ENCODE measurements at places on chromosomes 7 and 10.

- DNase-seq = peak; percentile 65
Observed at GRCh38 chr7:2289111-2289586, 25.1 kb downstream of the SNX8 start.

DNA sequence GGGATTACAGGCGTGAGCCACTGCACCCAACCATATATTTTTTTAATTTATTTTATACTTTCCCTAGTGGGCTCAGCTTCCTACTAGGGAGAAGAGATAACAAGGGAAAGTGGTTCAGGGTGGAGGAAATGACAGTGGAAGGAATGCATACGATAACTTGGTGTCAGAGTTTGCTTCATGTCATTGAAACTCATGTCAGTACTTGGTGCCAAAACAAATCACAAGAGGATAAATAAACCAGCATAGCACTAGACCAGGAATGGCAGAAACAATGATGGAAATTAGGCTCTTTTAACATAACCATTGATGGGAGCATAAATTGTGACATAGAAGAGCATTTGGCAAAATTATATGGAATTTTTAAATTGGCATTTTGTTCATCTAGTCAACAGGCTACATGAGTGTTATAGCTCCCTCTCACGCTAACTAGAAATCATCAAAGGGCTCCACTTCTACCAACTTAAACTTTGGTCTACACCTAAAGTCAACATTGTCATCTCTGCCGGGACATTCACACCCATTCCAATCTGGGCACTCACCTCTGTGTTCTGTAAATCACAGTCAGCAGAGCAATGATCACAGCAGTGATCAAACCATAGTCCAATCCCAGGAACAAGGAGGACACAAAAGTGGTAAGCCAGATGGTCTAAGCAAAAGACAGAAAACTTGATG is 41.2 kb downstream of the PSMC2 start:
- DNase-seq = no peak

DNA sequence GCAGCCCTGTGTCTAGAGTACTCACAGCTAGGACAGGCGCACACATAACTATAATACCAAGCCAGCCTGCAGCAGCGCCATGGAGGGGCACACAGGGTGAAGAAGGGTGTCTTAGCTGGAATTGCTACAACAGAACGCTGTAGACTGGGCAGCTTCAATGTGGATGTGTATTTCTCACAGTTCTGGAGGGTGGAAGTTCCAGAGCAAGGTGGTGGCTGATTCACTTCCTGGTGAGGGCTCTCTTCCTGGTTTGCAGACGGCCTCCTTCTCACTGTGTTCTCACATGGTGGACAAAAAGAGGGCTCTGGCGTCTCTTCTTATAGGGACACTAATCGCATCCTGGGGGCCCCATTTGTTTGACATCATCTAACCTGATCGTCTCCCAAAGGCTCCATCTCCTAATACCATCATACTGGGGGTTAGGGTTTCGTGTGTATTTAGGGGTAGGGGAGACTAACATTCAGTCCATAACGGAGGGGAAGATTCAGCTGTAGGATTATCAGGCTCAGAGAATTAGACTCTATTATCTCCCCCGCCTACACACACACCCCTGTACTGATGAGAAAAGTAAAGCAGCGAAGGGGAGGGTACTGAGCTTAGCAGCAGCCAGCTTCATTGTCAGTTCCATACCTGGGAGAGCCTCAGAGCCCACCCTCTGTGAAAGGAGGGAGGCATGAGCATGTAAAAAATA is 289.1 kb downstream of the CCDC3 start:
- no peak for DNase-seq

GRCh38 chr7:23291957-23292560 is 7.1 kb upstream of the MALSU1 start:
- DNase-seq = no peak

DNA sequence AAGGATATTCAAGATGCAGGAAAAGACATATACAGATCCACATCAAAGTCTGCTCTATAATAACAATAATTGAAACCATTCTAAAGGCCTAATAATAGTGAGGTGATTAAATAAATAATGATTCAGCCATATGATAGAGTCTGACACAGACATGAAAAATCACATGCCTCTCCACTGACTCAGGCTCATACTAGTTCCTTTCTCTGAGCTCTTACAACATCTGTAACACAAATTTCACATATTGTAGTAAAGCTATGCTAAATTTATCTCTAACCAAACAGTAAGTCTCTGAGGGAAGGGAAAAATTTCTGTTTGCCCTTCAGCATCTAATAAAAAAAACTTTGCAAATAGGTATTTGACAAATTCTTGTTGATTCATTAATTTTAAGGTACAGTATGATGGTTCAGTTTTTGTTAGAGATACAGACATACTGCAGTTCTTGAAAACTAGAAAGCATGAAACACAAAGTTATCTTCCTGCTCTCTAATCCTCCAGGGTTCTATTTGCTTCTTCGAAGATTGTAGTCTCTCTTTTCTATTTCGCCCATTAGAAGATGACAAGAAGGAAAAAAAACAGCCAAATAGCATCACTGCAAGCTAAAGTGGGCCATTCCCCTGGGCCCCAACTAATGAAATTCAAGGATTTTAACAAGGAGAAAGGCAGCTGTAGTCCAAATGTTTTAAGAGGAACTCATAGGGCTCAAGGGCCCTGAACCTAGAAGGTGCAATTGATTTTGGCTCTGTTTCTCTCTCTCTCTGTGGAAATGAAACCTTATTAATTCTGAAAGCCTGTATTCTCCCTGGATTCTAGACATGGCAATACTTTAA is 53.9 kb downstream of the CUBN start:
- DNase-seq = no peak

DNA sequence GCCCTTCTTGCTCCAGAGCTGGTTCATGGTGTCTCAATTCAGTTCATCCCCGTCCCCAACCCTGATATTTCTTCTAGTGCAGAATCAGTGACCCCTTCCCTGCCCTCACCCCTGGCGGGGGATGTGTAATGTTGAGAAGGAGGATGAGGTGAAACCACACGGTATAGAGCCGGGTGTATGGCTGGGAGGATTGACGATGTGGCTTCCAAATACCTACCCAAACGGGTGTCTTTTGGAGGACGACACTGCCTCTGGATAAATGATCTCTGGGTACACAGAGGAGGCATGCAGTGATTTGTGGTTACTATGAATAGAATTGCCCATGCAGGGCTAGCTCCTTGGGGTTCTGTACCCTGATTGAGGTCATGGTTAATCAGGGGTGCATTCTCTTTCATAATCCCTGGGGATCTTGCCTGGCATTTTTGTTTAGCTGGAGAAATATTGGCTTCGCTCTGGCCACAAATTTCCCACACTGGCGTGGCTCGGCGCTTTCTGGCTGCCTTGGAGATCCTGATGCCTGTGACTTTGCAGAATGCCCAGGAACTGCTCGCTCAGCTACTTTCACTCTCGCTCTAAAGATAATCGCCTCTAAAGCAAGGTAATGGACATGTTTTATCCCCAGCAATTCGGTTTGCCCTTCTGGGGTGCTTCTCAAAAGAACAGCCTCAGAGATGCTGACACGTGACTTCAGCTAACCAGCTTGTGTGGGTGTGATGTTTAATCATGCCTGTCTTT is 89.2 kb downstream of the RBM20 start:
- DNase-seq = peak; percentile 22

DNA sequence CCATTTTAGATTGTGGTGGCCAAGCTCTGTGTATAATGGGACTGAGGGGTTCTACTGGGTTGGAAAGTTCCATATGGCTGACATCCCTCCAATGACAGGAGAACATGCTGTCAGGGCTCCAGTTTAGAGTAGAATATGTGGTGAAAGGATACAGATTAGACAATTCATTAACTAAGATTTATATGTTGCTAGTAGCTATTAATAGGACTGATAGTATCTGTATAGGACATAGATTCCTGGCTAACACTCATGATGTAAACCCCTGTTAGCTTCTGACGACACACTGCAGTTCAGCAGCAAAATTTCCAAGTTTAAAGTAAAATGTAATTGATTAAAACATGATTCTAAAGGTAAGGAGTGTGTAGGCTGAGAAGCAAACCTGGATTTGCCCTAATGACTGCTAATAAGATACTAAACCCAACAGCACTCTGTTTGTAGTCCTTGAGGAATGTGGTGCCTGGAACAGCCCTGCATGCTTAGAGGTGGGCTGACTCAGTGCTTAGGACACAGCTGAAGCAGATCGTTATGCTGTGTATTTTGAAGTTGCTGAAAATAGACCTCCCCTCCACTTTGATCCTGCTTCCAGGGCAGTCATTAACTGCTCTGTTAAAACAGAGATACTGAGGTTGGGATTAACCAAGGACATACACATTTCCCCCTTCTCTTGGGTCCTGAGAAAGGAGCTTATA is 1129.6 kb downstream of the SORCS3 start:
- no peak for DNase-seq

DNA sequence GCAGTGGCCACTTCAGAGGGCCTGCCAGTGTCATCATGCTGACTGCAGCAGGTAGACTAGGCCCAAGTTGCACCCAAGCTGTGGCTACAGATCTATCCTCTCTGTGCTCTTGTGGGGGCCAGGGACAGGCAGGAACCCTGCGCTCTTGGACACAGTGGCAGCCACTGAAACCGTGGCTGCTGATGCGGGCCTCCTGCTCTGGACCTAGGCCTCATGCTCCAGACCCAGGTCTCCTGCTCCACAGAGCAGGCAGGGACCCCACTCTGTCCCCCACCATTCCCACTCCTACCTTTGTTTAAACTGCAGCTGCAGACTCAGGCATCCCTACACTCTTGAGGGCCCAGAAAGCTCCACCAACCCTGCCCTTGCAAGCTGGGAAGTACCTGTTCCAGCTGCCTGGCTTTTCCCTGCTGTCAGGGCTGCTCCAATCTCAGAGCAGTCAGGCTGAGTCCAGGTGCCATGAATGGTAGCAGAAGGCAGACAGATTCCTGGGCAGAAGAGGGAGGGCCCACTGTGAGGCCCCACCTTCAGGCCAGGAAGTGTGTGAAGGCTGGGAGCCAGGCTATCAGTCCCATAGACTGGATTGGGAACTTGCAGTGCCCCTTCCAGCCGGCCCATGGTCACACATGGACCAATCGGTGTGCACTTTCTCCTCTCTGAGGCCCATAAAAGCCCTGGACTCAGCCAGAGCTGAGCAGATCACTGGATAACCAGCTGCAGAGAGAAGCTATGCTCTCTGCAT is 634.0 kb upstream of the SEMA3D start:
- DNase-seq = no peak

DNA sequence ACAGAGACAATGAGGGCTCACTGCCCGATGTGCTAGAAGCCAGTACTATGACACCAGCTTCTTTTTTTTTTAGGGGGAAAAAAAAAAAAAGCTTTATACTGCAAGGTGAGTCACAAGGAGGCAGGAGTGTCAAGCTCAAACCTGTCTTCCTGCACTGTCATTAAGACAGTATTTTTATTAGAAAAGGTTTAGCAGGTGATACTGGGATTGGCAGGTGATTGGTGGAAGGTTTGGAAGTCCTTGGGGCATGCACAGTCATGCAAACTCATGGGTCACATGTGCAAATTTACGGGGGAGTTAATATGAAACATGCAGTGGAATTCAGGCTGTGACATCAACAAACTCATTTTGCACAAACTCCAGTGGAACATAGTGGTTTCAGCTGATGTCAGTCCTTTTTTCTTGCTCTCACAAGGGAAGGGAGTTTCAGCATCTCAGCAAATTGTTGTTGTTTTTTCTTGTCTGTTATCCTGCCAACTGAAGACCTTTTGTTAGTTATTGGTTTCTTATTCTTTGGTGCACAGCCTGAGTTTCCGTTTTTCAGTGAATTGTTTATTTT is 530.6 kb downstream of the ANKRD7 start:
- no peak for DNase-seq

- DNase-seq = no peak
Observed at GRCh38 chr7:51261950-51262795, 54.4 kb downstream of the COBL start.

- no peak for DNase-seq
Observed at GRCh38 chr10:23715363-23715762, 276.5 kb downstream of the OTUD1 start.

DNA sequence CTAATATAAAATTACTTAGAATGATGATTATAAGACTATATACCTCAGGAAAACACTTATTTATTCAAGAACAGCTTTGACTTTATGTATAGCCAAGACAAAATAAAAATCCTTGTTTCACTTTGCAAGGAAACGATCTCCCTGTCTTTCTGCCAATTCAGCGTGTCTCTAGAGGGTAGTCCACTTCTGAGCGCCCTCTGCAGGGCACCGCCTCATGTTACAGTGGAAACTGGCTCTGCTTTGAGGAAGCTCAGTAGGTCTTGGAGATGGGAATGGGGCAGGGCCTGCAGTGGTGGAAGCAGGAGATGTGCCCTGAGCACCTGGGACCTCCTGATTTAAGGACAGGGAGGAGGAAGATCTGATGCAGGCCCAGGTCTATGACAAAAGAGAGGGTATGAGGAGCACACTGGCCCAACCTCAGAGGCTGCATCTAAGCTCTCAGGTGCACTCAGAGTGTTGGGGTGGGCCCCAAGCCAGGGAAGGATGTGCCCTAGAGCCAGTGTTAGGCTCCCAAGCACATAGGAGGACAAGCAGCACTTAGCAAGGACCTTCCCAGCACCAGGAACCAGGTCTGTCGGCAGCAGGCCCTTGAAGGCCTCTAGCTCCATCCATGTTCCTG is 481.0 kb downstream of the TNS3 start:
- DNase-seq = no peak

- DNase-seq = no peak
Observed at GRCh38 chr10:71742301-71743088, 22.9 kb upstream of the C10orf105 start.

DNA sequence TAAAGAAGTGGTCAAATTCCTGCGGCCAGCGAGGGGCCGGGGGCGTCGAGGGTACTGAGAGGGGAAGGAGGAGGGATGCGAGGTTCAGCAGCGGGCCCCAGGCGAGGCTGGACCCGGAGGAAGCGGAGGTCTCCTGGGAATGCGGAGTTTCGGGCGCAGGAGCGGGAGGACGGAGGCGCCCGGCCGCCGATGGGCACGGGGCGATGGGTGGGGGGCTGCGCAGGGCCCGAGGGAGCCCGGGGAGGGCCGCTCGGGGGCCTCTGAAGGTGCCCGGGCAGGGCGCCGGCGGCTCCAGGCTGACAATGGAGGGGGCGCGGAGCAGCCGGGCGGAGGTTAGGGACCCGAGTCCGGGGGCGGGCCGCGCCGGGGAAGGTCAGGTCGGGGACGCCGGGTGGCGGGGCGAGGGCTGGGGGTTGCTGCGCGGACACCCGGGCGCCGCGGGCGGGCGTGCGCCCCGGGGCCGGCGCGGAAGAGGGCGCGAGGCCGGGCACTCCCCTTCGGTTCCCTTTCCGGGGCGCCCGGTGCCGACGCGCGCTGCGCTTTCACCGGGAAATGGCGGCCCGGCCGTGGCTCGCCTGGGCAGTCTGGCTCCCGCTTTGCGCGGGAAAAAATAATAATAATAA is 683 bp downstream of the MACROH2A2 start:
- no peak for DNase-seq

Measured in Ammon's horn (tissue), 1 donor.